ENCODE measurements at places on chromosomes 13 and 19. TPM values are rescaled to one million over a fixed set of nuclear protein-coding genes. Genes with fewer than 3 reads are reported as not detected.

- H3K27me3 ChIP-seq = peaks cover 48% of the 10 kb centered on the region
- 0 out of 2 replicates have a peak, but pooled peaks cover 7% of the 10 kb centered on the region for H3K4me1 ChIP-seq
- H3K27ac ChIP-seq = no peak overlapping the region
- H3K36me3 ChIP-seq = no peaks in the 10 kb centered on the region
- no peak overlapping the region for H3K4me3 ChIP-seq
- DNase-seq = peak; percentile 25
These were observed 4.0 kb upstream of the IGFL1 start for GRCh38 chr19:46225558-46226004.

DNA sequence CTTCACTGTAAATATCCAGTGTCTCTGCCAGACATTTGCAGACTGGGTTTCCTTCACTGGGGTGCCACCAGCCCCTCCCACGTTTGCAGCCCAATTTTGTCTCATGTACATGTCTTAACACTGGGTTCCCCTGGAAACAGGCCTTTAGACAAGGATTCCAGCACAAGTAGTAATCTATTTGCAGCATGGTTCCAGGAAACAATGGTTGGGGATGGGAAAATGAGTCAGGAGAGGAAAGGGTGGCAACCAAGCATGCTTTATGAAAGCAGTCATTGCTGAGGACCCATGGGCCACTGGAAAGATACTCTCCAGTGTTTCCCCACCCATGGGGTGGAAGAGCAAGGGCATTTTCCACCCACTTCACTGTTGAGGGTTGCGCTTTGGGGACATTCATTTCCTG, 53.6 kb upstream of the FARP1 start:
- H3K4me3 ChIP-seq = no peak overlapping the region
- peaks cover 17% of the 10 kb centered on the region for H3K4me1 ChIP-seq
- peak; percentile 91 for DNase-seq
- no peaks in the 10 kb centered on the region for H3K36me3 ChIP-seq
- no peaks in the 10 kb centered on the region for H3K27me3 ChIP-seq

DNA sequence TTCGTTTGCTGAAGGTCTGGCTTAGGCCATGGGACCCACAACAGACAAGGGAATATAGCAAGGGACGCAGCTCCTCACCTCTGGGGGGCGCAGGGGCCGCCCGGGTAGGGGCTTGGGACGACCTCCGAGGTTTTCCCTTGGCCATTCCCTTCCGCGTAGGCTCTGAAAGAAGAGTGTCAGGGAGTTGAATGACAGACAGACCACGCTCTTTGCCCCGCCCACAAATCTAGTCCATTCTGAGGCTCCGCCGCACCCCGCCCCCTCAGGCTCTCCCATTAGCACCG, 11.4 kb upstream of the ZNF414 start:
- no peaks in the 10 kb centered on the region for H3K4me1 ChIP-seq
- peak overlapping the region; percentile 59 for H3K27ac ChIP-seq
- H3K27me3 ChIP-seq = no peaks in the 10 kb centered on the region

DNA sequence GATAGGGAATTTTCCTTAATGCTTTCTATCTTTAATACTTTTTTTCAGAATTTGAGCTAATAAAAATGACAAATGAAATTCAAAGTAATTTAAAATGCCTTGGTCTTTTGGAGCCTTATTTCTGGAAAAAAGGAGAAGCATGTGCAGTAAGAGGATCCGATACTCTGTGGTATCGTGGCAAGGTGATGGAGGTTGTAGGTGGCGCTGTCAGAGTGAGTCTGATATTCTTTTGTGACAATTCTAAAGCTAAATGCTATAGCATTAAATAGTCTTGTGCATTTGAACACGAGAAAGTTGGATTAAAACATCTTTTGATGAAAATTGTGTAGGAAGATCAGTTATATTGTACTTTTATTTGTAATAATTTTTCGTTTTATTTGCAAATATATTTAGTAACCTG, 95.0 kb downstream of the RNF17 start:
- peaks cover 16% of the 10 kb centered on the region for H3K27me3 ChIP-seq
- H3K36me3 ChIP-seq = no peaks in the 10 kb centered on the region
- no peak overlapping the region for H3K27ac ChIP-seq
- H3K4me3 ChIP-seq = no peak overlapping the region
- DNase-seq = no peak

- H3K27me3 ChIP-seq = no peaks in the 10 kb centered on the region
- H3K4me3 ChIP-seq = no peak overlapping the region
- DNase-seq = peak; percentile 11
- H3K27ac ChIP-seq = no peak overlapping the region
These were observed 40.8 kb downstream of the GGACT start for GRCh38 chr13:100547791-100548201.

DNA sequence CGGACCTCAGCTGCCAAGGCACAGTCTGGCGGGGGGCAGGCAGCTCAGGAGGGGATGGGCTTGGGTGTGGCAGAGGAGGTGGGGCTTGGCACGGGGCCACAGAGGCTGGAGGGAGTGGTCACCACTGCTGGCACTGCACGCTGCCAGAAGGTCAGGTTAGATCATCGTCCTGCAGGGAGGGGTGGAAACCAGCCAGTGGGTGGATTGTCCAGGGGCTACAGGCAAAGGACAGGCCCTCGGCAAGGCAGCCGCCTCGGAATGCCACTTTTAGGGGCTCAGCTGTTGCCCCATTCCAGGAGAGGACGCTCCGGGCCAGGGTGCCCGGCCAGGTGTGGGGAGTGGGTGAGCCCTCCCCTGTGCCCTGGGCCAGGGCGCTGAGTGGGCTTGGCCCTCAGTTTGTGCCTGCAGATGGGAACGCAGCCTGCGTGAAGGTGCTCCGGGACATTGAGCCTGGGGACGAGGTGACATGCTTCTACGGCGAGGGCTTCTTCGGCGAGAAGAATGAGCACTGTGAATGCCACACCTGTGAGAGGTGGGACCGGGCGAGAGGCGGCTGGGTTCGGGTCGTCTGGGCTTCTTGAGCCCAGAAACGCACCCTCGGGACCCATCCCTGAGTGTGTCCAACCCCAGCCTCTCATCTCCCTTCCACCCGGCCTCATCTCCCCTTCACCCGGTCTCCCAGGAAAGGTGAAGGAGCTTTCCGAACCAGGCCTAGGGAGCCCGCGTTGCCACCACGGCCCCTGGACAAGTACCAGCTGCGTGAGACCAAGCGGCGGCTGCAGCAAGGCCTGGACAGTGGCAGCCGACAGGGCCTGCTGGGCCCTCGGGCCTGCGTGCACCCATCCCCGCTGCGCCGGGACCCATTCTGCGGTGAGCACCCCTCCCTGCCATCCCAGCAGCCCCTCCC, 6.4 kb downstream of the KMT5C start:
- H3K36me3 ChIP-seq = no peaks in the 10 kb centered on the region
- H3K4me1 ChIP-seq = no peaks in the 10 kb centered on the region
- peak; percentile 34 for DNase-seq
- no peak overlapping the region for H3K4me3 ChIP-seq

GRCh38 chr19:47109541-47110375, 3.8 kb downstream of the ZC3H4 start:
- H3K36me3 ChIP-seq = no peaks in the 10 kb centered on the region
- H3K27ac ChIP-seq = peak overlapping the region; percentile 96
- DNase-seq = peak; percentile 60
- peaks cover 42% of the 10 kb centered on the region for H3K4me1 ChIP-seq

GRCh38 chr19:28983430-28983829, 229.5 kb downstream of the UQCRFS1 start:
- no peak overlapping the region for H3K4me3 ChIP-seq
- H3K36me3 ChIP-seq = no peaks in the 10 kb centered on the region
- no peaks in the 10 kb centered on the region for H3K4me1 ChIP-seq
- DNase-seq = no peak
- no peak overlapping the region for H3K27ac ChIP-seq

- H3K36me3 ChIP-seq = no peaks in the 10 kb centered on the region
- no peak overlapping the region for H3K4me3 ChIP-seq
- no peaks in the 10 kb centered on the region for H3K4me1 ChIP-seq
- no peak overlapping the region for H3K27ac ChIP-seq
- no peak for DNase-seq
These were observed 270.3 kb downstream of the MZT1 start for GRCh38 chr13:72457151-72457550.

GRCh38 chr19:37074819-37075362, 3.3 kb upstream of the ZNF420 start:
- DNase-seq = no peak
- no peaks in the 10 kb centered on the region for H3K36me3 ChIP-seq
- H3K27ac ChIP-seq = no peak overlapping the region
- peaks cover 6% of the 10 kb centered on the region for H3K4me1 ChIP-seq
- H3K4me3 ChIP-seq = no peak overlapping the region

- peaks cover 17% of the 10 kb centered on the region for H3K4me1 ChIP-seq
- peak; percentile 90 for DNase-seq
- no peak overlapping the region for H3K4me3 ChIP-seq
- H3K27me3 ChIP-seq = peaks cover 4% of the 10 kb centered on the region
- no peaks in the 10 kb centered on the region for H3K36me3 ChIP-seq
These were observed 29.2 kb upstream of the TSHZ3 start for GRCh38 chr19:31378404-31378803.

DNA sequence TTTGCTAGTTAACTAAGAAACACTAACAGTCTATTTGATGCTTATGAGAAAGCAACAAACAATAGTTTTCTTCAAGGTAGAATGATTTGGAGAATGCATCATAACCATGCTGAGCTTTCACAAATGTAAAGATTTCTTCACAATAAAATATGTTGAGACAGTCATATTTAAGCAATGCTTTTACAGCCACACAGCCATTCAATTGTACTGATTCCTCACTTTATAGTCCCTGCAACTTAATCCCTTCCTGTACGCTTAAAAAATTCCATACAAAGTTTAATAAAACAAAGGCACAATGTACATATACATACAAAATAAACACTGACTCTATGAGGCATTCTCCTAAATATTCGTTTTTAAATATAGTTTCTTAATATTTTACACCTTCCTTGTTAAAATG, 4.7 kb upstream of the ACOD1 start:
- DNase-seq = no peak
- H3K4me1 ChIP-seq = peaks cover 37% of the 10 kb centered on the region
- no peak overlapping the region for H3K4me3 ChIP-seq
- no peaks in the 10 kb centered on the region for H3K27me3 ChIP-seq
- H3K36me3 ChIP-seq = no peaks in the 10 kb centered on the region

GRCh38 chr19:6021878-6022569, 44.1 kb upstream of the RANBP3 start:
- peak; percentile 76 for DNase-seq
- no peaks in the 10 kb centered on the region for H3K36me3 ChIP-seq
- H3K4me1 ChIP-seq = peaks cover 13% of the 10 kb centered on the region
- H3K4me3 ChIP-seq = no peak overlapping the region

- H3K4me1 ChIP-seq = peaks cover 17% of the 10 kb centered on the region
- no peak overlapping the region for H3K4me3 ChIP-seq
These were observed 209.4 kb downstream of the ITGBL1 start for GRCh38 chr13:101661839-101662238.

DNA sequence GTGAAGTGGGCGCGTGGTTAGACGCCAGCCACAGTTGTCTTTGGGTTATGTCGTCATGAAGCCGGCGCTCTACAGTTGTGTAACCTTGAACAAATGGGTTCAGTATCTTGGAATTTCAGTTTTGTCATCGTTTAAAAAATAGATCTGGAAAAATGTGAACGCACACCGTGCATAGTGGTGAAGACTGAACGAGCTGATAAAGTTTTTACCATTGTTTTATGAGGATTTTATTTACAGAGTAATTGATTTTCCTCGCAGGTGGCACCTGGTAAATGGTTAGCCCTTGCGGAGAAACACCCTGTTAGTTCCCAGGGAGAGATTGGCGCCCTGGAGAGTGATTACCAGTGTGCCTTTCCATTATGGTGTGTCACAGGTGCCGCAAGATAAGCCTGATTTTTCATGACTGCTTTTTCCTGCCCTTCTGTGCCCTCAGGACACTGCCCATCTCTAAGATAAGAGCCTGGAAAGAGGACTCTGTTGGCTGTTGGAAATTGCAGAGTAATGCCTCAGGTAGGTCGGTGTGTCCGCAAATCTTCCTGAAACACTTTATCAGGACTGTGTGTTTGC, 577 bp downstream of the ZNF181 start:
- no peaks in the 10 kb centered on the region for H3K27me3 ChIP-seq
- H3K27ac ChIP-seq = peak overlapping the region; percentile 97
- peaks cover 8% of the 10 kb centered on the region for H3K4me1 ChIP-seq
- peak overlapping the region; percentile 88 for H3K4me3 ChIP-seq
- H3K36me3 ChIP-seq = peaks cover 17% of the 10 kb centered on the region

DNA sequence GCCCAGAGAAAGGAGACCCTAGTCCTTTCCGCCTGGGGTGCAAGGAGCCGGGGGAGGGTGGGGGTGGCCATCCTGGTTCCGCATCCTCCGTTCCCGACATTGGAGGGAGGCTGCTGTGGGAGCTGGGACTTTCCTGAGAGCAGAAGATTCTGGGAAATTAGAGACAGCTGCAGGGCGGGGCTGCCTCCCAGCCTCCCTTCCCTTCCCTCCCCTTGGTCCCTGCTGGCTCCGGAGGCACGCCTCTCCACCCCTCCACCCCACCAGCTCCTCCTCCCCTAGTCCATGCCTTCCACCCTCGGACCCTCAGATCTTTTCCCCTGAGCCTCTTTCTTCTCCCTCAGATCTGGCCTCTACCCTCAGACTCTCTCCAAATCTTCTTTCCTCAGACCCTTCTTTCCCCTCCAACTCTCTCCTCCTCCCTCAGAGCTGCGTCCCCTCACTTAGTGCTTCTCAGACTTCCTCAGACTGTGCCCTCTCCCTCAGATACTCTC, 3.1 kb upstream of the BCL3 start:
- no peaks in the 10 kb centered on the region for H3K36me3 ChIP-seq
- no peak overlapping the region for H3K4me3 ChIP-seq
- DNase-seq = peak; percentile 87
- no peaks in the 10 kb centered on the region for H3K27me3 ChIP-seq
- H3K27ac ChIP-seq = peak overlapping the region; percentile 83
- peaks cover 40% of the 10 kb centered on the region for H3K4me1 ChIP-seq

DNA sequence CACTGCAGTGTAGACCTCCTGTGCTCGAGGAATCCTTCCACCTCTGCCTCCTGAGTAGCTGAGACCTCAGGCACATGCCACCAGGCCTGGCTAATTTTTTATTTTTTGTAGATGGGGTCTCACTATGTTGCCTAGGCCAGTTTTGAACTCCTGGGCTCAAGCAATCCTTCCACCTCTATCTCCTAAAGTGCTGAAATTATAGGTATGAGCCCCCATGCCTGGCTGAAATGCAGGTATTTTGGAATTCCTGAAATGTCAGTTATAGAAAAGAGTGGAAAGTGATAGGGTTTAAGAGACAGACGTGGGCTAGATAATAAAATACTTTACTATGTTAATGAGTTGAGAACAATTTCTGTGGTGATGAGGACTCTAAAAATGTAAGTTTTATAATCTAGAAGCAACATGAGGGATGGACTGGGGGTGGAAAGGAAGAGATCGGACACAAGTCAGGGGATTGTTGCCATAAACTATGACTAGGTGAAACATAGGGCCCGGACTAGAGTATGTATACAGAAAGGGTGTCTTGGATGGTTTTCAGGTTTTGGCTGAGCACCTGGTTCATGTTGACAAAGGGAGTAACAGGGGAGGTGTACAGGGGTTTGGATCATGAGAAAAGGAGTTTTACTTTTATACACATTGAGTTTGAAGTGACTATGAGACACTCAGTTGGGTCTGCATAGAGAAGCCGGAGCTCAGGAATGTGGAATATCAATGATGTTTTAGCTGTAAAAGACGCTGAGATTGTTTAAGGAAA, 165.6 kb upstream of the STARD13 start:
- no peak overlapping the region for H3K4me3 ChIP-seq
- H3K27ac ChIP-seq = no peak overlapping the region
- peaks cover 13% of the 10 kb centered on the region for H3K4me1 ChIP-seq
- DNase-seq = no peak

Gene ARRDC5
- total RNA-seq = not detected

Gene LILRB4
- total RNA-seq = not detected

Gene CD22
- total RNA-seq = not detected

Gene SYT3
- total RNA-seq = not detected

Gene NCAN
- total RNA-seq = not detected

Gene RAB3A
- 1.8 TPM for total RNA-seq

Gene ZNF221
- 3.8 TPM for total RNA-seq

Gene TRAPPC2B
- total RNA-seq = 21.6 TPM

Gene TNNT1
- total RNA-seq = not detected
